Naive thymus-derived CD8-positive, alpha-beta T cell (primary cell): ENCODE measurements at places on chromosomes 7 and 10. TPM values are rescaled to one million over a fixed set of nuclear protein-coding genes. Genes with fewer than 3 reads are reported as not detected.

DNA sequence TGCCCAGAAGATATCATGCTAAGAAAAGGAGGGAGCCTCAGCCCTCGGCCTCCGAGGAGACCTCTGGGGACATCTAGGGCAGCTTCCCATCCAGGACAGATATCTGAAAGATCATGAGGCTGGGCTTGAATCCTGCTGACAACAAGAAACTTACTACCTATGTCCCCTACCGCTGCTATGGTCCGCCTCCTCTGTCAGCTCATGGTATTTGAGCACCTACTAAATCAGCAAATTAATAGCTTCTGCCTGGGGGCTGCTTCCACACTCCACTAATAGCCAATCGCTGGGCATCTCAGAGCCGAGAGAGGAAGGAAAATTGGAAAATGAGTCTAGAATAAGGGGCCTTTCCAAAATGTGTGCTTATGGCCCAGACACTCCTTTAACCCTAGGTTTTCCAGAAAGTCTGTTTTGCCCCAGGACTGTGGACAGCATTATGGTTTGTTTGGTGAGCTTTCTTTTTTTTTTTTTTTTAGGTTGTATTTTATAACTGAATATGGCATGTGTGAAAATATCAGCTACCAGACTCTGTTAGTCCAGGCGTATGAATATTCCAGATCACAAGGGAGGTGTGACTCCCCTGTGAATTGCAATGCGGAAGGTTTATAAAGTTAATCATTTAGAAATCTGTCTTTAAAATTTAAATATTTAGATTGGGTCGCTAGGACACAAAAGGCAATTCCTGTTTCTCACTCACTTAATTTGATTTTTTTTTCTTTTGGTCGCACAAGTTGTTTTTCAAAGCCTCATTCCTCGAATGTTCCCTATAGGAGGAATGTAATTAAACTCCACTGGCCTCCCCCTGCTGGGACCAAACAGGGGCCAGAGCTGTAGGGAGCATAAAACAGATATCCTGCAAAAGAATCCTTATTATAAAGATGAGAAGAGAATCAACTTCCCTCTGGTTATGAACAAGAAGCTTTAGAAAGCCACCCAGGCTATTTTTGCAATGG lies 89.4 kb downstream of the PARP12 start:
- DNase-seq: no peak

GRCh38 chr10:86636311-86636710 lies 18.0 kb upstream of the OPN4 start:
- DNase-seq: no peak

DNA sequence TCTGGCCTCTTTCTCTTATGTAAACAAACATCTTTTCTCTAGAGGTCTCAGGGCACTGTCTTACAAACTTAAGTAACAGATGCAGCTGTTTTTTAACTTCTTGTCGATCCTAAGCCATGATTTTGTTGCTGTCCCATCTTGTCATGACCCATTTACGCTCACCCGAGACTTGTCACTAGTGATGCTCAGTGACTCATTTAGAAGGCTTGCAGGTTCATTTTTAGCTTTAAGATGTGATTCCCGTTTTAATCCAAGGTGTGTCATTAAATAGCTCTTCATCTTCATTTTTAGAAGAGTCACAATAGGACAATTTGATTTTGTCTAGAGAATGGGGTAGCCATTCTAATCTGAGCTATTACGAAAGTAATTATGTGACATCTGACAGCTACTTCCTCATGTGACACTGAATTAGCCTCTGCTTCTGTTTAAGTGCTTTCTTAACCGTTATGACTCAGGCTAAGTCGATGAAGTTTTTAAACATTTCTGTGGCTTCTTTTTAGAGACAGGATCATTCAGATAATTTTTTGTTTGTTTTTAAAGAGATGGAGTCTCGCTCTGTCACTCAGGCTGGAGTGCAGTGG lies 42.7 kb downstream of the SPDYE5 start:
- DNase-seq: no peak

GRCh38 chr10:23156447-23157150 lies 35.5 kb upstream of the PTF1A start:
- DNase-seq: no peak

Gene VAX1
- not detected for total RNA-seq

Gene GPR37
- not detected for total RNA-seq

- no peak for DNase-seq
Observed at GRCh38 chr7:80665526-80665925, 27.1 kb downstream of the CD36 start.

- no peak for DNase-seq
Observed at GRCh38 chr7:31545549-31545948, 31.7 kb downstream of the ITPRID1 start.
